ENCODE measurements at places on chromosomes 1 and 21.
A peak's percentile ranks its signal among the peaks of the same experiment; 100 is the strongest.

DNA sequence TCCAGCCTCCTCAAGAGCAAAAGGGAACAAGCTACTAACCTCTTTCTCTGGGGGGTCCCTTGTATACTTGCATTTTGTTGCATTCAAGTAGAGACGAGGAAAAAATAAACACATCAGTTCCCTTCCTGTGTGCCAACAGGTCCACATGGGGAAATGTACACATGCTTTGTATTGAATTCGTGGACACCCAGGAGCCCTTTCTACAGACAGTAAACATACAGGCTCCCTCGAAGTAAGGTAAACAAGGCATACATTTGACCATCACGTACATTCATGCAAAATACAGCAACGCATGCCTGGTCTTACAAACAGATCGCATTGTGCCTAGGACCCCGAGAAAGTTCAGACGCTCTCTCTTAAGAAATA, 1.1 kb downstream of the KCND3 start:
- ATAC-seq, result no peak

DNA sequence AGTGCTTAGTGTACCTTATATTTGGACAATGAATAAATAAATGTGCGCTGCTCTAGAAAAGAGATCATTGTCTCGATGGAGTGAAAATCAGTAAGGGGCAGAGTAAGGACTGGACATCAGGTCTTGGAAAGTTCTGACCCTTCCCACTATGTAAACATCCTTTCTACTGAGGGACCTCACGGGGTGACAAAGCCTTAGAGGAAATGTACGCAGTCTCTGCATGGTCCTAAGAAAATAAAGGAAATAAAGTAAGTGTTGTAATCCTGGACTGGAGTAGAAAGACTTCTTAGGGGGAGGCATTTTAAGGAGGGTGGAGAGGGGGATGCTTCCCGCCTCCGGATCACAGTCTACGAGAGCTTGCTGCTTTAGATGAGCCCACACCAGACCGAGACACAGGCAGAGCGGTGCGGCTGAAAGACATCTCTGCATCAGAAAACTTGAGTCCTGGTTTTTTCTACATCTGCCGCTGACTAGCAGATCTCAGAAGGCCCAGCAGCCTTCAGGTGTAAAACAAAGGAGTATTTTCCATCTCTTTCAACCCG, 22.3 kb upstream of the GPR137B start:
- ATAC-seq, result no peak

- ATAC-seq, result no peak
These were observed 144.2 kb upstream of the POGK start for GRCh38 chr1:166695115-166695514.

DNA sequence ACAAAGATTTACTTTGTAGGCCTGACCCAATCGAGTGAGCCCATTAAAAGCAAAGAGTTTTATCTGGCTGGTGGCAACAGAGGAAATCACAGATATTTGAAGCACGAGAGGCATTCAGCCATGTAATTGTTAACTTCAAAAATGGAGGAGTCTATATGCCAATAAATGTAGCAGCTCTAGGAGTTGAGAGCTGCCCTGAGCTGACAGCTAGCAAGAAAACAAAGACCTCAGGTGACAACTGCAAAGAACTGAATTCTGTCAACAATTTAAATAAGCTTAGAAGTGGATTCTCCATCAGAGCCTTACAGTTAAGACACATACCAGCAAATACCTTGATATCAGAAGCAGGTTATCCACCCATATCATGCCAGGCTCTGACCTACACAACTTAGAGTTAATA, 463.1 kb upstream of the NEGR1 start:
- ATAC-seq, result no peak

DNA sequence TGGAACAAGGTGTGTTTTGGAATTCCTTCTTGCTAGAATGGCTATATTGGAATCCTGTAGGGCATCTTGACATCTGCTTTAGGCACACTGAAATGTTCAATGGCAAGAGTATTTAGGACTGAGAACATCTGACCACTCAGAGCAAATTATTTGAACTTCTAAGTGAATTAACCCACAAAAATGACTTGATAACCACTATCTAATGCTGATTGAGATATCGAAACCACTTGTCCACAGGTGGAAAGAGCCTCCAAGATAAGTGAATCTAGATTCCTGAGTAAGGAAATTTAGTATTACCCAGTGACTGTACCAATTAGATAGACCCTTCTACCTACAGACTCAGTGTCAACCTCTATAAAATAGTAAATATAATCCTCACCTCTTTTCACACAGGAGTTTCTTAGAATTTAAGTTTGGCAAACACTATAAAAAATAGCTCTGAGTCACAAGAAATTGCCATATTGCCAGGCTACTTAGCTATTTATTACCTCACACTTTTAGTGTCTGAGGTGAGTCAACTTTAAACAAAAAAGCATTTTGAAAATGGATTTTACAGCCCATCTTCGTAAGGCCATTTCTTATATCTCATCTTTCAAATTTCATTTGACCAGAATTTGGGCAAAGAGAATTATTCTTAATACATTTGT, 421.8 kb downstream of the PTBP2 start:
- no peak for ATAC-seq

- no peak for ATAC-seq
These were observed 222.4 kb upstream of the JUN start for GRCh38 chr1:59006289-59006658.

DNA sequence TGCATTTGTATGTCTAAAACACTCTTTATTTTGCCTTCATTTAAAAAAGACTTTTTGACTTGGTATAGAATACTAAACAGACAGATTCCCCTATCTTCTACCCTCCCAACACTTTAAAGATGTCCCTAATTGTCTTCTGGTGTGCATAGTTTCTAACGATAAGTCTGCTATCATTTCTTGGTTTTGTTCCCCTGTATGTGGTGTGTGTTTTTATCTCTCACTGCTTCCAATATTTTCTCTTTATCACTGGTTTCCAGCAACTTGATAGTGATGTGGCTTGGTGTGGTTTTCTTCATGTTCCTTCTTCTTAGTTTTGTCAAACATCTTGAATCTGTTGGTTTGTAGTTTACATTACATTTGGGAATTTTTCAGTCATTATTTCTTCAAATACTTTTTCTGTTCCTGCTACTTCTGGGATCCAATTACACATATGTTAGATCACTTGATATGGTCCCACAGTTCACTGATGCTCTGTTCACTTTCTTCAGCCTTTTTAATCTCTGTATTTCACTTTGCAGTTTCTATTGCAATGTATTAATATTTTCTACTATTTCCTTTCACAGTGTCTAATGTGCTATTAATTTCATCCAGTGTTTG, 23.2 kb downstream of the F5 start:
- no peak for ATAC-seq

GRCh38 chr1:103111926-103112325, 3.6 kb upstream of the COL11A1 start:
- peak; percentile 39 for ATAC-seq

DNA sequence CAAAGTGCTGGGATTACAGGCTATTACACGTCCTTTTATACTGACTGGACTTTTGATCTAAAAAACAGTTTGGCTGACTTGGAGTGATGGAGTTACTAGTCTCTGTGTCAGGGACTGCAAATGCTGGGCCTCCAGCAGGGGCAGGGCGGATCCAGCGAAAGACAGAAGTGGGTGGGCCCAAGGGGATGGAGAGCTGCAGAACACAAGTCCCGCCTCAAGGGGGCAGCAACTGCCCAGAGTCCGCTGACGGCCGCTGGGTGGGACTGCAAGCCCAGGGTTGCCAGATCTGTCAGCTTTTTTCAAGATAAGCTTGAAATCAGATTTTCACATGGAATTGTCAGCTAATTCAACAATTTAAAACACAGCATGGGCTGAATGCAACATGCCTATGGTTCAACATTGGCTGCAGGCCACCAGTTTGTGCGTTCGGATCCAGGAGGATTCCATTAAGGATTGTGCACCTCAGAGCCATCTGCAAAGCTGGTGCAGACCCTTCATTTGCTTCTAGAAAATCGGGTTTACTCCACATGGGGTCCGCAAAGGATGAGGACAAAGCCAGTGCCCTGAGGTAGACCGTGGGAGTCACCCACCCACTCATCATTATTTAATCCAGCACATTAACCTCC, 10.7 kb downstream of the STMN1 start:
- peak; percentile 86 for ATAC-seq

GRCh38 chr1:40530735-40531380, 579 bp upstream of the ZNF684 start:
- ATAC-seq, result peak; percentile 4

DNA sequence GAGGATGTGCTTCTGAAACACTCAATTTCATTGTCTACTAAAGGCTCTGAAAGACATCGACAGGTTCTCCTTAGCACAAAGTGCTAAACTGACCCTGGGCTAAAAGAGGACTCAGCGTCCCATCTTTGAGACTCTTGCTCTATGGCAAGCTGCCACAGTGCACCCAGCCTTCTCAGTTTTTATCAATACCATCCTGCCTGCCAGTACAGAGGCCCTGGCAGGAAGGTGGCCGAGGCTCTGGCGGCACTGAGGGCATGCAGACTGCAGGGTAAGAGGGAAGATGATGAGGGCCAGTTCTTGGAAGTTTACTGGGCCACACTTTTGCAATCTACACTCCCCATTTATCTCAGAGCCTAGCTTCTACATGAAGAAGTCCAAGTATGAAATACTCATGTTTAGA, 5.3 kb downstream of the OLFML2B start:
- ATAC-seq, result no peak

- no peak for ATAC-seq
These were observed 35.0 kb downstream of the CTTNBP2NL start for GRCh38 chr1:112431038-112431437.

- peak; percentile 57 for ATAC-seq
These were observed 176.7 kb downstream of the GALNT2 start for GRCh38 chr1:230243583-230244353.

Data from SK-N-SH treated with all-trans-retinoic acid at 6 μM for 48 hours (cell line).